ENCODE measurements at places on chromosomes 13 and 19.

GRCh38 chr19:30049846-30050667, 108.0 kb downstream of the URI1 start:
- no peak for DNase-seq

- DNase-seq: peak; percentile 86
Observed at GRCh38 chr19:46080561-46080960, 39.8 kb upstream of the IGFL4 start.

GRCh38 chr13:30792285-30793000, 57.1 kb downstream of the ALOX5AP start:
- peak; percentile 96 for DNase-seq

DNA sequence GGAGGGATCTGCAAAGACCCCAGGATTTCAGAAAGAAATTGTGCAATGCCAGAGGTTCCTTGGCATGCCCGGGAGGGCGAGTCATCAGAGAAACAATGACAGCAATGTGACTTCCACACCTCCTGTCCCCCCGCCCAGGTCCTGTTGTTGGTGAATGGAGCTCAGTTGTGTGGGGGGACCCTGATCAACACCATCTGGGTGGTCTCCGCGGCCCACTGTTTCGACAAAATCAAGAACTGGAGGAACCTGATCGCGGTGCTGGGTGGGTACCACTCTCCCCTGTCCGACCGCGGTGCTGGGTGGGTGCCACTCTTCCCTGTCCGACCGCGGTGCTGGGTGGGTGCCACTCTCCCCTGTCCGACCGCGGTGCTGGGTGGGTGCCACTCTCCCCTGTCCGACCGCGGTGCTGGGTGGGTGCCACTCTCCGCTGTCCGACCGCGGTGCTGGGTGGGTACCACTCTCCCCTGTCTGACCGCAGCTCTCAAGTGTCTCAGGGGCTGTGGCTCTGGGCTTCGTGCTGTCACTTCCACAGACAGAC, 5.2 kb upstream of the F10 start:
- DNase-seq: peak; percentile 31

DNA sequence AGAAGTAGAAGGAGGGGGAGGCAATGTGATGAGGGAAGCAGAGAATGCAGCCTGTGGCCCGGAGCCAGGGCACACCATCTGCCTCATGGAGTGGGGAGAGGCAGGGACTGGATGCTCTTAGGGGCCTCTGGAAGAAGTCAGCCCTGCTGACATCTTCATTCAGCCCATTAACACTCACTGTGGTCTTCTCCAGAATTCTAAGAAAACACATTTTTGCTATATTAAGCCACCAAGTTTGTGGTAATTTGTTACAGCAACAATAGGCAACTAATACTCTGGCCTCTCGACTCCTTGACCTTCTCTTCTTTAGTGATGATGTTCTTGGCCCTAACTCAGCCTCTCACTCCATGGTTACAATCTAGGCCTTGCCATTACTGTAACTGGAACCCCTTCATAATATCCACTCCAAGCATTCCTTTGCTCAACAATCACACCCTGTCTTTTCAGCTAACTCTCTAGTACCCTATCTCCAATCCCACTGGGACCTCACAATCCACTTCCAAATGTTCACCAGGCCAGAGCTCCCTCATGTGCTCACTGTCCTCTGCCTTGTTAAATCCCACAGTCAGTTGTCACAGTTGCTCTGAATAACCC, 98.5 kb downstream of the MIPEP start:
- DNase-seq: peak; percentile 98

GRCh38 chr19:3448616-3449334, 31.6 kb downstream of the SMIM24 start:
- DNase-seq: no peak

- DNase-seq: no peak
Observed at GRCh38 chr13:20431080-20431479, 94.6 kb downstream of the CRYL1 start.

DNA sequence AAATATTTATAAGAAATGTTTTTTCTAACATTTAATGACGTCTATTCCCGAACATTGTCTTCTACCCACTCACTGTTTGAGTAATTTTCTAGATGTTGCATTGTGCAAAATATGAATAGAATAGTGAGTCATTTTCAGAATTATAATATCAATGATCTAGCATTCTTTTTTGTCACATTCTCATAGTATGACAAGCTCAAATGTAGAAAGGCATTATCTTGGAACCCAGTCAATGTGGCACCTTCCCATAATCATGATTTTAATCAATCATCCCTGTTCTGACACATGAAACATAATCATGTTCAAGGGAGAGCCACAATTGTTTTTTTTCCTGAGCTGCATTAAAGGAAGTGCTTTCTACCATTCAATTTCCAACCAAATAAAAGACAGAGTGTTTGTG, 265.8 kb downstream of the OXGR1 start:
- DNase-seq: no peak

- DNase-seq: no peak
Observed at GRCh38 chr13:80361298-80361697, 20.4 kb upstream of the SPRY2 start.

DNA sequence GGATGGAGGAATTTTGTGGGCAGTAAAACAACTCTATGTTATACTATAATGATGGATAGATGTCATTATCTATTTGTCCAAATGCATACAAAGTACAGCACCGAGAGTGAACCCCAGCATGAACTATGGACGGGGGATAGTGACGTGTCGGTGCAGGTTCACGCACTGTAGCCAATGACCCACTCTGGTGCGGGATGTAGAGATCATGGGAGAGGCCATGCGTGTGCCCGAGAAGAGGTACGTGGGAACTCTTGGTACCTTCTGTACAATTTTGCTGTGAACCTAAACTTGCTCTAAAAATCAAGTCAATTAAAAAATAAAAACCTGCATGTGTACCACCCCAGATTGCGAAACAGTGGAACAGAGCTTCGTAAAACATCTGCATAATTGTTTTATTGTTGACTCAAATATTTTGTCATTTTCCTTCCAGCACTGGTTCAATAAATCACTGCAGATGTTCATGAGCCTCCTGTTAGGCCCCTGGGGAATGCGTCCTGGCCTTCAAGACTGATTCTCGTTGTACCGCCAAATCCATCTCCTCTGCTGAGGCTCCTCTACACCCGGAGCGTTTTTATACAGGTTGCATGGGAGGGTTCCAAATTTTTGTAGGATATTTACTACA, 30.9 kb downstream of the COL4A1 start:
- no peak for DNase-seq

- peak; percentile 46 for DNase-seq
Observed at GRCh38 chr19:15200553-15201364, at the start of gene NOTCH3. Gene NOTCH3, minus strand, starts transcription at chr19:15200995. Its CDS starts 90 bp downstream, at chr19:15200905.
